CD4-positive, alpha-beta T cell treated with Interleukin-6 at 100 ng/mL for 8 hours (primary cell): ENCODE measurements at places on chromosomes 2 and 18.

GRCh38 chr2:97997784-97998392 lies 2.1 kb upstream of the TMEM131 start:
- no peak for DNase-seq

DNA sequence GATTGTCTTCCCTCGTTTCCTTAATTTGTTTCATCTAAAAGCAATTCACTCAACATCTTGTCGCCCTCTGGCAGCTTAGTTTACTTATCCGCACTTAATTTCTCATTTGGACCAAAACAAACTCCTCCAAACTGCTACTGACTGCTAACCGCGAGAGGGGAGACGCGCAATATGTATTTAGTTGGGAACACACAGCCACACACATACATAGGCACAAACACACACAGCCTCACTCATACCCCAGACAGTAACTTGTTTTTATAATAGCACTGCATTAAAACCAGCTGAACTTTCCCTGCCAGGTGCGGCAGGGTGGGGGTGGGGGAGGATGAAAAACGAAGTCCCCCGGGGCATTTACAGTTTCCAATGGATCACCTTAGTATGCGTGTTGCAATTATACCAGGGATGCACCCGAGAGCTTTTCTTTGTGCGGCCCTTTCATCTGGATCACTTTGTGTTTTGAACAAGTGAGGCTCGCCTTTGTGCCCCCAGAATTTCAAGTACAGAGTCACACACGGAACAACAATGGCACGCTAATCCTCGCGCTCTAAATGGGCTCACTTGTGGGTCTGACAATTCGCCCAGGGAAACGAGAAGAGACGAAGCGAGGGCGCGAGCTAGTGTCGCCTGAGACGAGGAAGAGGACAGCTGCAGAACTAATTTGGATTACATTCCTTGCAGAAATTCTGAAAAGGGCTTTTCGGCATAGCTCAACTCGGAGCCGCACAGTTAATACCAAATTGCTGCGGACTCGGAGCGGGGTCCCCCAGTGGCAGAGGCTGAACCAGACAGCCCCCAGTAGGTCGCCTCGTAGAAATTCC lies 2.4 kb downstream of the ERBB4 start:
- DNase-seq, result no peak

DNA sequence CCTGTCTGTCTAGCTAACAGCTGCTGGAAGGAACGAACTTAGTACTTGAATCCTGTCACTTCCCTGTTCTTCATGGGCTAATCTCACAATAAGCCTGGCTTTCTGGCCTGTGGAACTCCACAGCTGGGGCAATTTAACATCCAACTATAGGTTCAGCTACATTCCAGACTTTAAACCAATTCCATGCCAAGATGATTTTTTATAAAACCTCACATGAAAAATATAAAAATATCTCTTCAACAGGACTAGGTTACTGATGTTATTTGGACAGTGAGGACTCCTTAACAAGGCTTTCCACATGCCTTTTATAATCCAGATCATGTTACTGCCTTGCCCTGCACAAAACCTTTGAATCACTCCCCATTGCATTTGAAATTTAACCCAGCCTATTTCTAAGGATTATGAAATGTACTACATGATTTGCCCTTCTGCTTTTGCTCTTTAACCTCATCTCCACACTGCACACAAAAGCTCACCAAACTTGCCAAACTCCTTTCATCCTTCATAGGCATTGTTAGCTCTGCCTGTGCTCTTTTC lies 863.2 kb upstream of the CHAC2 start:
- DNase-seq, result no peak

DNA sequence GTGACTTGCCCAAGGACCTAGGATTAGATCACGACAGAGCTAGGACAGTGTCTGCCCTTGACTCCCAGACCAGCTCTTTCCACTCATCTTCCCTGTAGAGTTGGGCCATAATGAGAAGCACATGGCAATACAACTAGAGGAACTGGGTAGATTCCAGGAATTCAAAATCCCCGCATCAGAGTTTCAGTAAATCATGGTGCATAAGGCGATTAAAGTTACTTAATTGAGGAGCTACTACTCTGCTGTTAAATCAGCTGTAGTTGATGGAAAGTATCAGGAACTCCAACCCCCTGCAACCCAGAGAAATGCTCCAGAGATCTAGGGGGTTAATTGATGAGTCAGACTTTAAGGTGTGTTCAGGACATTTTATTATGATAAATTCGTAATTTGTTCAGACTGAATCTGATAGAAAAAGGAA lies 5.7 kb downstream of the ANTXR1 start:
- no peak for DNase-seq

DNA sequence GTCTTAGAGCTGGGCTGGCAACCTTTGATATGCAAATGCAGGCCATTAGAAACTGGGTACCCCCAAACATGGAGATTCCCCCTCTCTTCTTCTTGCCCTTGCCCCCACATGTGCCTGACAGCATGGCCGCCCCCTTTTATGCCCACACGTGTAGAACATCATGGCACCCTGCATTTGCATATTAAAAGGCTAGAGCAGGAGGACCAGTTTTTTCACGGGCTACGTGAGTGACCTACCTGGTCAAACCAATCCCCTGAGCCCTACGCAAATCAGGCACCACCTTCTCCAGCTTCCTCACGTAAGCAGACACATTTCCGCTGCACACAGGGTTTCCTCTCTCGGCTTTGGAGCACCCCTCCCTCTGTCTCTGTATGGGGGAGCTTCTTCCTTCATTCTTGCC lies 110.9 kb upstream of the COPS8 start:
- DNase-seq, result no peak

DNA sequence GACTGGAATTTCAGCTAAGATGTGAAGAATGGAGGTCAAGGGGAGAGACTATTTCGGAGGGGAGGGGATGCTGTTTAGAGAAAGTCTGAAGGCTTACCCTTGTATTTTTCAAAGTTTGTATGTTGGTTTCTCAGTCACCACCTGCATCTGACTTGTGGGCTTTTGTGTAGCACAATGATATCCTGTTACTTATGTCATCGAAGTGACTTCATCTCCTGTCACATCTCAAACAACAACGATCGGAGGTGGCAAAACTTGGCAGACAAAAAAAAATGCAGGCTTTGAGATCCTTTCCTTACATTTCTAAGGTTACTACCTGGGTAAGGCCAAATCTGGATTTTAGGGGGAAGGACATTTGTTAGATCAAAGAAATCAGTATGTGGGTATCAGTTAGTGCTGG lies 11.7 kb upstream of the CXCR4 start:
- peak; percentile 80 for DNase-seq

GRCh38 chr2:232485348-232485756 lies 2.3 kb downstream of the ECEL1 start:
- no peak for DNase-seq

GRCh38 chr2:217103752-217104545 lies 244.1 kb upstream of the TNP1 start:
- no peak for DNase-seq

- DNase-seq, result no peak
These were observed 104.7 kb upstream of the NABP1 start for GRCh38 chr2:191573216-191573615.

- no peak for DNase-seq
These were observed 695.1 kb downstream of the PLCL1 start for GRCh38 chr2:198499539-198499938.

DNA sequence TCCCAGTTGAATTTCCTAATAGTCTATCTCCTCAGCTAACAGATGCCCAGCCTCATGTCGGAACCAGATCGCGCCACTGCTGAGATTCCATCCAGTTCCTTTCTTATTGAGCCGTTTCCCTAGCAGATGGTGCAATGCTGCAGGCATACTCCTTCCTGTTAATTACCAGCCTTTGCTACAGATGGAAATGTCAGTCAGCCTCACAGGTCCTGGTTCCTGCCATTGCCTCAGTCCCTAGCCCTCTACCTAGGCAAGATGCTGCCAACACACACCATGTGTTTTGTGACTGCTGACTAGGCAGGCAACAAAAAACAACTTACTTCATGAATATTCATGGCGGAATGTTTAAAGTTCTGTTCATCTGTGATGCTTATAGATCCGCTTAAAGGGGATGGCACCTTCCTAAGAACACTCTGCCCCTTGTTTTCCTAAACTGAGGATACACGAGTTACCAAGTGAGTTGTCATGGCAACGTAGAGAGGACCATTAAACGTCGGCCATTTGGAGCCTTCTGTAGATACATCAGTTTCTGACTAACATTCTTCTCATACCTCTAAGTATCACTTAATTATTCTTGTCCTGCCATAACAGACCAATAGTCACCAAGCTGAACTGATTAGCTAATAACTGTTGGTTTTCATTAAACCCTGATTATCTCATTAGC lies 749.5 kb downstream of the RNF144A start:
- DNase-seq, result no peak

DNA sequence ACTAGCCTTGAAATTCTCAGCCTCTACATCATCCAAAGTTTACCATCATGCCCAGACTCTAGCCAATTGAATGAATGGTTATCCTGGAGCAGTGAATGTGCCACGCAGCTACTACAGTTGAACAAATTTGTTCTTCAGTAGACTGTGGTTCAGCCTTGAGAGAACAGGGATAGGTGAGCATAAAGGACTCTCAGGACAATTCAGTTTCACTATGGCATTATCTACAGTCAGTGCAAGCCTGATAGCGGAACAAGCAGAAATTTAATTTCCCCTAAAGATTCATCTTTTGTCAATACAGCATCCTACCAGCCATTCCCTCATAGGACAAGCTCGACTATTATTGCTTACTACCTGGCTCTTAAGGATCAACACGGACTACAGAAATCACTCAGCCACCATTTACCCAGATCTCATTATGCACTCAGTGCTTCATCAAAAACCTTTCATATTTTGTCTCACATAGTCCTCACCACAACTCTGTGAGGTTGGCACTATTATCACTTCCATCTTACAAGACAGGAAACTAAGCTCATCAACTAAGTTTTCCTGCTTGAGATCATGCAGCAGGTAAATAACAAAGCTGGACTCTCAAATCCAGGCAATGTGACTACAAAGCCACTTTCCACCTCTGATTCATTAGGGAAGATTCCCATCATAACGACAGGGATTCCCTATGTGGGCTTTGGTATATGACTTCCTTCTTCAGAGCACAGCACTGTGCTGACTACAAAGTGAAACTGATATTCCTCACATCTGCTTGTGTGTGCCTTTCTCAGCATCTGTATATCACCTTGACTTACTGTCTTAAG lies 181.5 kb upstream of the ACVR2A start:
- DNase-seq, result peak; percentile 53

GRCh38 chr18:644395-645004 lies 13.0 kb upstream of the TYMS start:
- DNase-seq, result no peak

- DNase-seq, result no peak
These were observed 2082.3 kb upstream of the CELF4 start for GRCh38 chr18:39647627-39648534.

GRCh38 chr2:139165041-139165440 lies 384.9 kb upstream of the NXPH2 start:
- DNase-seq, result no peak

DNA sequence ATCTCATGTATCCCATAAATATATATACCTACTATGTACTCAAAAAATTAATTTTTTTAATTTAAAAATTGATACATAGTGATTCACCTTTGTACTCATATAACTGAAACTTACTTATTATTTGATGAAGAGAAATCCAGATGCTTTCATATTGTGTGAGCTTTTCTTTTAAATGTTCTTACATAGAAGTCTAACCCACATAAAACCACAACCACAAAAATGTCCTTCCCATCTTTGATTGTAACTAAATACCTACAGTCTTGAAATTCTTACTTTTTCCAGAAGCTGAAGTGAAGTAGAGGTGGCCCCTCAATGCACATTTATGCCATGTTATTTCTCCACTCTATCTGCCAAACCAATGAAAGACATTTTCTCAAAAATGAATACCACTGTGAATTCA lies 117.9 kb upstream of the COL5A2 start:
- no peak for DNase-seq

- DNase-seq, result no peak
These were observed 49.4 kb upstream of the PKDCC start for GRCh38 chr2:41998186-41999127.
